T47D (cell line): ENCODE measurements at places on chromosomes 2 and 18.

DNA sequence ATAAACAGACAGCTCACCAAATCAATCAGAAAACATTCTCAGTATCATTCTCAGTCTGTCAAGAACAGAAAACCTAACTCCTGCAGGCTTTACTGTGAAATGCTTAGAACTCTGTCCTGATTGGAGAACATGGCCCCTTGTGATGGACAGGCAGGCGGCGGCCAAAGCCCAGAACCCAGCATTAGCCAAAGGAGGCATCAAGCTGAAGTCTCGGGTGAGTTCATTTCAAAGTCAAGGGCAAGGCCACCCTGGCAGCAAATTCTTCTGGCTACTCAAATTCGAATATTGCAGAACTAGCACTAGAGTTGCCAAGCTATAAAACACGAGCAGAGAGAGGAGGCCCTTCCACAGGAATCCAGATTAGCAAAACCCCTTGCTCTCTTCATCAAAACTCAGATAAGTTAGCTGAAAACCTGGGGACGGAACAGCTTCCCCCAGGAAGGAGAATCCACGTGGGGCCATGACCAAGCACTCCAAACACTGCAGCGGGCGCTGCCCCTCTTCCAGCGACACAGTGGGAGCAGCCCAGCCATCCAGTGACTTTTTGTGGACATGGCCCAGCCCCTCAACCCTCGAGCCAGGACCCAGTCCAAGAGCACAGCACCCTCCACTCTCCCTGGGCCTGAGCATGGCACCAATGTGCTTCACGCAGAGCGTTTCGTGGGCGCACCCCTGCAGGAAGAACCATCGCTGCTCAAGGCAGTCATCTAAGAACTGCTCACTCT is 98.6 kb downstream of the HDAC4 start:
- no peak for DNase-seq

DNA sequence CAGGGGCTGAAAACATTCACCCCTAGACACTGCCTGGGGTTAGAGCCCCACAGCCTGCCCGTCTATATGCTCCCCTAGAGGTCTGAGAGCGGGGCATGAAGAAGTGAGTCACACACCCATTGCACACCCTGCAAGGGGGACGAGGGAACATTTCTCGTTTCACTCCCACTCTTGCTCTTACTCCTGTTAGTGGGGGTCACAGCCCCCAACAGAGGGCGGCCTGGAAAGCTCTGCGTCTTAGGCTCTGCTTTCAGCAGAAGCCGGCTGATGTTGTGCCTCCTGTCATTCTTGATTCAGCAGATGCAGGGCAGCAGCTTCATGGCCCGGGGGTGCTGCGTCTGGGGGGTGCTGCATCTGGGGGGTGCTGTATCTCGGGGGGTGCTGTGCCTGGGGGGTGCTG is 141.3 kb downstream of the ASB1 start:
- DNase-seq: no peak

- no peak for DNase-seq
Measured at GRCh38 chr2:225073198-225073597, 30.9 kb upstream of the DOCK10 start.

DNA sequence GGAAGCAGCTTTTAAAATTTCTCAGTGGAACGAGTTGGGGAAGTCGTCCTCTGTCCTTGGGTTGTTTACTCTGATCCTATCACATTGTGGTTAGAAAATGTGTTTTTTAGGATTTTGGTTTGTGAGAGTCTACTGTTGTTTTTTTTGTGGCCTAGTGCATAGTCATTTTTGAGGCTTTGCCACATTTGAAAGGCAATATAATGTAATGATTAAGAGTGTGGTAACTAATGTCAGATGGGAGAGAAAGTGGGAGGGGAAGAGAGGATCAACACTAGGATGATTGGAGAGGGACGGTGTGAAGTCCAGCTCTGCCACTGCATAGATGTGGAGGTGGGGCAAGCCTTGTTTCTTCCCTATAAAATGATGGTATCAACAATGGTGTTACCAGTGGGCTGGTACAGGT is 8.5 kb downstream of the SP140L start:
- DNase-seq: peak; percentile 76

GRCh38 chr2:50547521-50547920 is 484.4 kb downstream of the NRXN1 start:
- DNase-seq: no peak

GRCh38 chr2:237978058-237978712 is 11.4 kb downstream of the UBE2F start:
- no peak for DNase-seq

GRCh38 chr2:172052000-172052983 is 33.0 kb upstream of the DLX1 start:
- peak; percentile 61 for DNase-seq

GRCh38 chr2:136246086-136246669 is 128.2 kb upstream of the CXCR4 start:
- no peak for DNase-seq

DNA sequence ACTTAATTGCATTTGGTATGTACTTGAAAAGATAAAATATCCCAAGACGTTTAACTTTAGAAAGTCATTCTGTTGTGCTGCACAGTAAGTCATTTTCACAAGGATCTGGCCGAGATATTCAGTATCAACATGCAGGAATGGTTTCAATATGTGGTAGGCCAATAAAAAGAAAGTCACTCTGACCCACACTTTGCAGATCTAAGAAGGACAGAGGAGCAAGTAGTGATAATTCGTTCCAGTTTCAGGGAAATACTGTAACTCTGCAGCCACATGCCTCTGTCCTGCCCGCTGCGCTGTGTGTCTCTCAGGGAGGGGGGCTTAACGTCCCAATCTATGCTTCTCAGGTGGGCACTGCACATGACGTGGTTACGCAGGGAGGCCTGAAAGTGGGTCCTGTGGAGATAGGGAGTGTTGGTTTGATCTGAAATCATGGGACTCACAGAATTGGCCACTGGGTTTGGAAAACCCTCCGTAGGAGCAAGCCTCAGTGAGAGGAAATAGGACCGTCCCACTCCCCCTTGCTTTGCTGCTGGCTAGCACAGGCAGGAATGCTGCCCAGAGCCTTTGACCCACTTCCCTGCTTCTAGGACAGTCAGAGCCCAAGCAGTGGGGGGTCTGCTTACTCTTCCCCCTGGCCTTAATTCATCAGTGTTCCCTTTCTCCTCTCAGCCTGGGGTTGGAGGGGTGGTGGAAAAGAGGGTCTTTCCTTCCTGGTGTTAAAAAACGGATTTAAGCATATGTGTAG is 314.7 kb upstream of the SPRED2 start:
- DNase-seq: no peak

DNA sequence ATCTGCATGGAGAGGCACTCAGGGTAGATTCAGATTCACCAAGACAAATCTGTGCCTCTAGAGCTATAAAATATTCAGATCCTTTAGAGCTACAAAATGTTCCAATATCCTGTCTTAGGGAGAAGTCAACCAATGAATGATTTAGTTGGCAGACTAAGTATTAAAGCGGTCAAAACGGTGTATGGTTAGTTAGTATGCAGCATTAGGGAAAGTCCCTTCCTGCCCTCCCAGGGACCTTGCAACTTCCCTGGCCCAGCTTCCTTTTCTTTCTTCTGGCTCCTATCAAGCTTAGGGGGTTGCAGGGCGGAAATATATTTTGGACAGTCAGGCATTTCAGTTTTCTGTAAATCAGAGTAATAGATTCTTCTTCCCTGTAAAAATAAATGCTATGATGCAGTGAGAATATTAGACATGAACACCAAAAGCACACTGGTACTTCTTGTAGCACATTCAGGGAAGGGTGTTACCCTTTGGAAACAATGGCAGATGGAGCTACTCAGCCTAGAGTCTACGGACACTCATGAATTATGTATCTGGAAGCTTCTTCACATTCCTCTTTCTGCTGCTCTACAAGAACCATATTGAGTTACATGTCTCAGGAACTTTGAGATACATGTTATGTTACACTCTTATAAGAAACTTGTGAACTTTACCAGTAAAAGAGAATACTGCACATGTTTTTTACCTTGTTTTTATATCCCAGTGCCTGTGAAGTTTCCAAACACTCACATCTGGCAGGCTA is 45.7 kb downstream of the CCDC93 start:
- no peak for DNase-seq

- no peak for DNase-seq
Measured at GRCh38 chr2:155308367-155309009, 610.0 kb downstream of the KCNJ3 start.

GRCh38 chr2:66239655-66240054 is 195.3 kb upstream of the MEIS1 start:
- DNase-seq: no peak

DNA sequence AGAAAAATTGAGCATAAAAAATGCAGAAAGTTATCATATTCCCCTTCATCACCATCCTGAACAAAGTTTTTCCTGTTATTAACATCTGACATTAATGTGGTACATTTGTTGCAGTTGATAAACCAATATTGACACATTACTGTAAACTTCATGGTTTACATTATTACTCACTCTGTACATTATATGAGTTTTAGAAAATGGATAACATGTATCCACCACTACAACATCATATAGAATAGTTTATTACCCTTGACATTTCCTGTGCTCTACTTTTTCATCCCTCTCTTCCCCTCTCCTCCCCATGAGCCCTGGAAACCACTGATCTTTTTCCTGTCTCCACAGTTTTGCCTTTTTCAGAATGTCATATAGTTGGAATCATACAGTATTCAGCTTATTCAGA is 618.6 kb upstream of the TMEFF2 start:
- DNase-seq: no peak

DNA sequence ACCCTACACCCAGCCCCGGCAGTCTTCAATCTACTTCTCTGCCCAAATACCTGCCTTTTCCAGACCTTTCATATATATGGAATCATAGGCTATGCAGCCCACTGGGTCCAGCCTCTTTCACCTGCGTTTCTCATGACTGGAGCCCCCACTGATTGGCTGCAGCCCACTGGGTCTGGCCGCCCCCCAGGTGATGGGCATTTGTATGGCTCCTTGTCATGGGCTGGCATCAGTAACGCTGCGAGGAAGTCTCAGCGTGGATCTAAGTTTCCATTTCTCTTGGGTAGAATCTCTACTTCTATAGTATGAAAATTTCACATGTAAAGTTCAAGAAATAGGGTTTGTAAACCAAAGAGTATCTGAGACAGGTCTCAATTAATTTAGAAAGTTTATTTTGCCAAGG is 281.9 kb downstream of the NDUFA10 start:
- no peak for DNase-seq

GRCh38 chr2:32633040-32633439 is 5.2 kb downstream of the TTC27 start:
- DNase-seq: no peak

DNA sequence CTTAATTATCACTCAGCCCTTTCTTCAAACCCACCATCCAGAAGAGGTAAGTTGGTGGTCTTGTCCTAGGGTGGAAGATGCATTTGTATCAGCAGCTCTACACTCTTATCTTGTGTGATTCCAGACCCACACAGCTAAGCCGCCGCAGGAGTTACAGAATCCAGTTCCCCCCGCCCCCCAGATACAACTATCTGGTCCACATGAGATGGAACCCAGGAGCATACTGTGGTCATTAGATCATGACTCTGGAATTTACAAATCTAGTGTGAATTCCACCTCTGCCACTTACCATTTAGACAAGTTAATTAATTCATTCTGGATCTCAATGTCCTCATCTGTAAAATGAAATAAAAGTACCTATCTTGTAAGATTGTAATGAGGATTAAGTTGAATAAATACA is 486.4 kb downstream of the BCL11A start:
- no peak for DNase-seq

DNA sequence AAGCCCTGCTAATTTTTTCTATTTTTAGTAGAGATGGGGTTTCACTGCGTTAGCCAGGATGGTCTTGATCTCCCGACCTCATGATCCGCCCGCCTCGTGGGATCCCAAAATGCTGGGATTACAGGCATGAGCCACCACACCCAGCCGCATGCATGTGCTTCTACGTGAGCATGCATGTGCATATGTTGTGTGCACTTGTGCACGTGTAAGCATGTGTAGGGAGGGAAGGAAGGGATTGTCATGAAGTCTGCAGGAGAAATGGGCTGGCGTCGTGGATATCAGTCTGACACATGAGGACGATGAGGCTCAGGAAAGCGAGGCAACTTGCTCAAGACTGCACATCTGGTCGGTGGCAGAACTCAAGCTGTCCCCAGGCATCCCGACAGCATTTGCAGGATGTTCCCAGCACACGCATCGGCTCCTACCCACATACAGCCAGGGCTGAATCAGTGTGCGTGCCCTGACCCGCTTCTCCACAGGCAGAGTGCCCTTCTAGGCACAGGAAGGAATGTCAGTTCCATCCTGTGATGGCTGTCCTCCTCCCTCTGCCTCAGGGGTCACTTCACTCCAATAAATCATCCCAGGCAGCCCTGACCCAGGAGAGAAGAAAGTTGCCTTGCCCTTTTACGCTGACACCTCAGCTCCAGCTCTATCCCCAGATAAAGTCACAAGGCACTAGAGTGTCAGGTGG is 49.9 kb upstream of the SLC14A2 start:
- DNase-seq: no peak

GRCh38 chr2:124250433-124250832 is 225.3 kb downstream of the CNTNAP5 start:
- no peak for DNase-seq

DNA sequence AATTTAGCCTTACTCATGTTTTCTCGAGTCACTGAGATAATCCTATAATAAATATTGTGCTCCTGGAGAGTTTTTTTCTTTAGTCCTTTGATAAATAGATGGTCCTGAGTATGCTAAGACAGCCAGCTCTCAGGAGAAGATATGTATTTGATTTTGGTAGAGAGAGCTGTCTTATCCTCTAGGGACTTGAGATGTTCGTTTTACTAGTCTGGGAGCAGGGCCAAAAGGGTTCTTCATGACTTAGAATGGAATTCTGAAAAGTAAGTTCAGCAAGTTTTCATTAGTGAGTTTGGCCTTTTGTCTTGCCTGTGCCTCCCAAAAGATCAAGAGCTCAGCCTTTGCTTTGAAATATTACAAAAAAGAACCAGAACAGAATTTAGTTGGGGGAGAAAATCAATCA is 246.7 kb downstream of the BABAM2 start:
- DNase-seq: peak; percentile 24

DNA sequence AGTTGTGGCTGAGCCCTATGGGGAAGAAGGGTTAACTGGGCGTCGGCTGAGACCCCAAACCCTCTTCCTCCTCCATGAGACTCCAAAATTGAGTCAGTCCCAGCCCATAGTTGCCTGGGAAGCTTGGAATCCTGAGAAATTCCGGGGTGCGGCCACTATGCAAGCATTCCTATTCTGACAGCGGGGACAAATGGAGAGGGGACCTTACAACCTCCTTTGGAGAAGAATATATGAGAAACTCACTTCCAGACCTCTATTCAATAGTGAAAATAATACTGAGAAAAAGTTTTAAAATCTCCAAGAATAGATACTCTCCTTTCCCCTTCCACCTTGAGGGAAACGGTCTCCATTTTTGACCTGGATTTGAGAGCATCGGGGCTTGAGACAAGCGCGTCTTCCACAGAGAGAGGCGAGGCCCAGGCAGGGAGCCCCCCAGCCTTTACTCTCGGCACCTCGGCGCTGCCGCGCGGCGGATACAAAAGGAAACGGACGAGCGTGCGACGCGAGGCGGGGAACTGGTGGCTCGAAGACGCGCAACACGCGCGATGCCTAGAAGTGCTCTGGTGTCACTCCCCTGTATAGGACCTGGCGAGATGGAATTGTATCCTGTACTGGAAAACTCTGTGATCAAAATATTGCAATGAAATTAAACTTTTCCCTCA is 11.1 kb downstream of the NR4A2 start:
- DNase-seq: no peak

- DNase-seq: peak; percentile 84
Measured at GRCh38 chr2:205885492-205886099, 200.4 kb downstream of the INO80D start.

GRCh38 chr2:219627103-219628100 is at the start of gene SLC4A3:
TSS of gene SLC4A3 (plus strand) at chr2:219627630. CDS start at chr2:219627993, 363 bp downstream.
- peak; percentile 38 for DNase-seq

GRCh38 chr2:122875091-122875865 is 1119.8 kb downstream of the TSN start:
- no peak for DNase-seq

GRCh38 chr2:28505361-28505760 is 9.5 kb downstream of the PLB1 start:
- DNase-seq: no peak
